Activated CD4-positive, alpha-beta T cell treated with anti-CD3 and anti-CD28 coated beads, Interleukin-2, amount 10 ng/mL, durations not matched to agents 7 days and 5 days (primary cell): ENCODE measurements at places on chromosomes 7 and 10. TPM values are rescaled to one million over a fixed set of nuclear protein-coding genes. Genes with fewer than 3 reads are reported as not detected.
A peak's percentile ranks its signal among the peaks of the same experiment; 100 is the strongest.

DNA sequence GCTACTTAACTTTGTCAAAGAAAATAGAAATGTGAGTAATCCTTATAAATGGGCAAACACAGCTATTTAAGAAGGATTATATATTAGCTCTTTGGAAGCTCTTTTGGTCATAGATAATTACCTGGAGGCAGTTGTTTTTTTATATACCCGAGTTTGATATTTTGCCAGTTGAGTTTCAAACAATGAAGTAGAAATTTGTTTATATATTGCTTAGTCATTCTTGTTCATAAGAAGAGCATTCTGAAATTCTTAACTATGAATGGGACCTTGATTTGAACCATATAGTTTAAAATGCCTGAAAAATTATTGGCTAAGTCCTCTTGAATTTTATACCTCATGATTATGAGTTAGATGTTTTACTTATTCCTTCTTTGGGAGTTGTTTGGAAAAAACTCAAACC, 36.4 kb downstream of the MINPP1 start:
- H3K36me3 ChIP-seq = peaks cover 35% of the 10 kb centered on the region
- peaks cover 20% of the 10 kb centered on the region for H3K4me1 ChIP-seq
- H3K27me3 ChIP-seq = no peaks in the 10 kb centered on the region
- no peak overlapping the region for H3K4me3 ChIP-seq
- no peak for DNase-seq

GRCh38 chr7:151377406-151377805, 32.4 kb downstream of the WDR86 start:
- H3K27ac ChIP-seq = no peak overlapping the region
- H3K4me1 ChIP-seq = peaks cover 8% of the 10 kb centered on the region
- DNase-seq = no peak
- peaks cover 32% of the 10 kb centered on the region for H3K36me3 ChIP-seq
- peaks cover 10% of the 10 kb centered on the region for H3K27me3 ChIP-seq

DNA sequence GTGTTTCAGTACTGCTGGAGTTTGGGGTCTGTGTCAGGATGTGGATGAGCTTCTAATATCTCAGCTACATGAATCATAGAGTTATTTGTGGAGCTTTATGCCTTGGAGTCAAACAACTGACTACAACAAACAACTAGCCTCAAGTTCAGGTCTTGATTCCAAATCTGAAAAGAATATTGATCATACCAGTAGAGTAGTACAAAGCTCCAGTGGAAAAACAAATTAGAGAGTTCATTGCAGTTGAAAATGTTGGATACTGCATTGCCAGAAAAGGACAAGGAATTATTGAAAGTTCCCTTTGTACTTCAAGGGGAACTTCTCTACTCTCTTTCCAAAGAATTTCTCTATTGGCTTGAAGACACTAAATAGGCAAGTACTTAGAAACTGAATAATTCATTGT, 117.6 kb upstream of the CTTNBP2 start:
- H3K4me1 ChIP-seq = no peaks in the 10 kb centered on the region
- no peak overlapping the region for H3K27ac ChIP-seq
- no peaks in the 10 kb centered on the region for H3K27me3 ChIP-seq
- no peak overlapping the region for H3K4me3 ChIP-seq

GRCh38 chr10:32338262-32338661, 8.7 kb downstream of the EPC1 start:
- H3K4me1 ChIP-seq = peaks cover 81% of the 10 kb centered on the region
- no peaks in the 10 kb centered on the region for H3K27me3 ChIP-seq
- no peak overlapping the region for H3K27ac ChIP-seq
- H3K36me3 ChIP-seq = peaks cover 39% of the 10 kb centered on the region

DNA sequence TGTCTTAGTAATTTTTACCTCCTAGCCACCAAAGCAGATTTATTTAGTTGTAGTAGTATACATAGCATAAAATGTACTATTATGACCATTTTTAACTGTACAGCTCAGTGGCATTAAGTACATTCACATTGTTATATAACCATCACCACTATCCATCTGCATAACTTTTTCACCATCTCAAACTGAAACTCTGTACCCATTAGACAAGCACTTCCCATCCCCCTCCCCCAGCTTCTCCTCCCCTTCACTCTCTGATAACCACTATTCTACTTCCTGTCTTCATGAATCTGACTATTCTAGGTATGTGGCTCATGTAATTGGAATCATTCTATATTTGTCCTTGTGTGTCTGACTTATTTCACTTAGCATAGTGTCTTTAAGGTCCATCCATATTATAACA, 71.9 kb downstream of the MRPL32 start:
- DNase-seq = peak; percentile 9
- no peak overlapping the region for H3K27ac ChIP-seq
- peaks cover 19% of the 10 kb centered on the region for H3K27me3 ChIP-seq
- H3K4me3 ChIP-seq = no peak overlapping the region
- no peaks in the 10 kb centered on the region for H3K36me3 ChIP-seq

GRCh38 chr7:80249619-80250295, 115.1 kb downstream of the GNAI1 start:
- no peaks in the 10 kb centered on the region for H3K27me3 ChIP-seq
- DNase-seq = no peak
- H3K4me1 ChIP-seq = peaks cover 4% of the 10 kb centered on the region

TLL2 gene
- not detected for total RNA-seq

GRCh38 chr10:7786430-7786829, 1.4 kb downstream of the KIN start:
- no peak overlapping the region for H3K27ac ChIP-seq
- no peaks in the 10 kb centered on the region for H3K27me3 ChIP-seq
- H3K4me3 ChIP-seq = no peak overlapping the region

TCF7L2 gene
- 0.60 TPM for total RNA-seq

DNA sequence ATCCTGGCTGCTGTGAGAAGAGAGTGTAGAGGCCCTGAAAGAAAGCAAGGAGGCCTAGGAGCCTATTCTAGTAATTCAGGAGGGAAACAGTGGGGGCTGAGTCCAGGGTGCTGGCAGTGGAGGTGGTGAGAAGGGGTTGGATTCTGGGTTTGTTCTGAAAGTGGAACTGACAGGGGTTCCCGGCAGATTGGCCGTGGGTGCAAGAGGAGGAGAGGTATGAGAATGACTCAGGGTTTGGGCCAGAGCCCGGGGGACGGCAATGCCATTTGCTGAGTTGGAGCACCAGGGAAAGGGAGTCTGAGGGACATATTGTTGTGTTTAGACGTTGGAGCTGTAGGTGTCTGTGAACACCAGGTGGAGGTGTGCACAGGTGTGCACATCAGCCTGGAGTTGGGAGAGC, 38.5 kb downstream of the NPTX2 start:
- no peaks in the 10 kb centered on the region for H3K27me3 ChIP-seq
- no peaks in the 10 kb centered on the region for H3K36me3 ChIP-seq
- no peak for DNase-seq
- no peak overlapping the region for H3K4me3 ChIP-seq
- H3K27ac ChIP-seq = no peak overlapping the region
- H3K4me1 ChIP-seq = no peaks in the 10 kb centered on the region

DNA sequence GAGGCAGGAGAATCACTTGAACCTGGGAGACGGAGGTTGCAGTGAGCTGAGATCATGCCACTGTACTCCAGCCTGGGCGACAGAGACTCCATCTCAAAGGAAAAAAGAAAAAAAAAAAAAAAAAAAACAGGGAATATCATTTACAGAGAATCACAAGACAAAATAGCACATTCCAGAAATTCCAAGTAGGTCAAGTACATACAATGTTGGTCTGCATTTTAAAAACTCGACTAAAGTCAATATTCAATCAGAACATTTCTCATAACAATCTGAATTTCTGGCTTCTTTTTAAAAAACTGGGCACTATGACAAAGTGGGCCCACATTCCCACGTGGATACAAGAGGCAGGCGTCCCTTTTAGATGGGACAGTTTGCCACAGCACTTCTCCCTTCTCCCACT, 12.8 kb downstream of the ZC3HAV1L start:
- H3K4me3 ChIP-seq = no peak overlapping the region
- no peak overlapping the region for H3K27ac ChIP-seq
- no peak for DNase-seq
- no peaks in the 10 kb centered on the region for H3K27me3 ChIP-seq

TACC2 gene
- not detected for total RNA-seq

GRCh38 chr7:34187798-34188307, 282.5 kb downstream of the BMPER start:
- DNase-seq = no peak
- H3K36me3 ChIP-seq = no peaks in the 10 kb centered on the region

- no peaks in the 10 kb centered on the region for H3K36me3 ChIP-seq
- DNase-seq = no peak
- no peak overlapping the region for H3K4me3 ChIP-seq
These were observed 26.5 kb upstream of the WNT16 start for GRCh38 chr7:121302214-121302745.

GRCh38 chr7:87220734-87221215, 1.2 kb upstream of the TMEM243 start:
- no peak for DNase-seq
- H3K27me3 ChIP-seq = peaks cover 7% of the 10 kb centered on the region
- H3K27ac ChIP-seq = peak overlapping the region; percentile 50
- H3K4me3 ChIP-seq = peak overlapping the region; percentile 99

DNA sequence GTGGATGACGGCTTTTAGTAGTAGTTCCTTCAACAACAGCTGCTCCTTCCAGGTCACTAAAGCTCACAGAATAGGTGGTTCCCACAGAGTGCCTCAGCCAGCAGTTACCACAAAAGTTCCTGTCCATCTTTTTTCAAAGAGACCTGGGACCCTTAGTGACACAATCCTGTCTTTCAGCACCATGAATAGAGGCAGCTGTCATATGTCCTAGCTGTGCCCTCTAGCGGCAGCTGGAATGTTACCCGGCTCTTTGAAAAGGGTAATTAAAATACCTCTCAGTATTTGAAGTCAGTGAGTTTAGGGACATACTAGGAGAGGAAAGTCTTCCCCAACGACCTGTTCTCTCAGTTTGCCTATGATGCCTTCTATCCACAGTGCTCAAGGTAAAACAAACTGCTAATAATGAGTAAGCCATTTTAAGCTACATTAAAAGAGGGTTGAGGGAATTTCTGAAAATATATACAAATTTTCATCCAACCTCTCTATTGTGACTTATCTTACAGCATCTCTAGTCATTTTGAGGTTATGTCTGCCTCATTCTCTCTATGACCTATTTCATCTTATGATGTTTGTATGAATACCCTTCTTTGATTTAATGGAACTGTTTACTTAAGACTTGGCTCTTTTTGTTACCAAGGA, 290.8 kb downstream of the NXPH1 start:
- no peak overlapping the region for H3K27ac ChIP-seq
- DNase-seq = peak; percentile 26
- no peaks in the 10 kb centered on the region for H3K27me3 ChIP-seq

GSTK1 gene
- total RNA-seq = 370 TPM

CNOT4 gene
- 24.0 TPM for total RNA-seq

SPRN gene
- not detected for total RNA-seq

GRCh38 chr7:20561466-20561865, 54.0 kb upstream of the ABCB5 start:
- H3K4me3 ChIP-seq = no peak overlapping the region
- no peak for DNase-seq
- H3K27me3 ChIP-seq = no peaks in the 10 kb centered on the region
- no peak overlapping the region for H3K27ac ChIP-seq
- no peaks in the 10 kb centered on the region for H3K36me3 ChIP-seq

- DNase-seq = no peak
- no peaks in the 10 kb centered on the region for H3K4me1 ChIP-seq
- no peaks in the 10 kb centered on the region for H3K36me3 ChIP-seq
- H3K4me3 ChIP-seq = no peak overlapping the region
- H3K27ac ChIP-seq = no peak overlapping the region
These were observed 119.8 kb downstream of the SLC25A13 start for GRCh38 chr7:96202102-96202501.

- H3K4me3 ChIP-seq = no peak overlapping the region
- peaks cover 2% of the 10 kb centered on the region for H3K4me1 ChIP-seq
- no peaks in the 10 kb centered on the region for H3K36me3 ChIP-seq
- H3K27me3 ChIP-seq = no peaks in the 10 kb centered on the region
These were observed 218.3 kb downstream of the SEMA3A start for GRCh38 chr7:83976302-83976701.

ACHE gene
- total RNA-seq = not detected

WDFY4 gene
- 0.40 TPM for total RNA-seq

NODAL gene
- total RNA-seq = not detected

DNA sequence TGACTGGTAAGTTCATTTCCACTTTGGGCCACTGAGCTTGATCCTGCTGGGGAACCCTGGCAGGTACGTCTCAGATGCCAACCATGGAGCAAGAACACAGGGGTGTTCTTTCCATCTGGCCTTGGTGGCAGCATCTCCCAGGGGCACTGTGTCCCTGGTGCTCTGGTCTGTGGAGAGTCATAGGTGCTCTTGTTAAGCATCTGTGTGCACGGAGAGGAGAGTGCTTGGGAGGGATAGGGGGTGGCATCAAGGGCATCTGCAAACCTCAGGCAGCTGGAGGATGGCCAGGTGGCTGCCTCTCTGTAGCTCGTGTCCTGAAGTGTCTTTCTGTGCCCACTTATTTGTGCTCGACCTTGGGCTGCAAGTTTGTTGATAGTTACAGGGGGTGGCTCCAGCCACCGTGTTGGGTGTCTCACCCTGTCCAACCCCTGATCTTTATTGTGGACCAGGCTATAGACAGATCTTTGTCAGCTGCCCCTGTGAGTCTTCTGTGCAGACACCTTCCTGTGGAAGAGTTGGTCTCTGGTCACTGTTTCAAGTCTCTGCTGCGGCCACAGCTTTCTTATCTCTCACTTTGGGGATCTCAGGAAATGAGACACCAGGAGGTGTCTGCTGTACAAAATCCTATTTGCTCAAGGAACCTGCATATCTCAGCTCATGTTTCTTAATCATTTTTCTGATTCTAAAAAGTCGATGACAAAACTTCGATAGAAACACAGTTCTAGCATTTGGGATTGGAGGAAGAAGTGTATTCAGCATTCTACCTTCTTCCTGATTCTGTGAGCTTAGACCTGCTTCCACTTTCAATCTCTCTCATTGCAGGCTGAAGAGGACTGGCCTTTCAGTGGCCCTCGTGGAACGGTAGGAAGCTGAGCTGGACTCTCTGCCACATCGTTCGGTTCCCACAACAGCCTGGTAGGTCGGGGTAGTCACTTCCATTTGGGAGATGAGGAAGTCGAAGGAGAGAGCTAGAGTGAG, 17.2 kb upstream of the GIMAP8 start:
- H3K4me1 ChIP-seq = peaks cover 45% of the 10 kb centered on the region
- peak overlapping the region; percentile 69 for H3K4me3 ChIP-seq
- no peaks in the 10 kb centered on the region for H3K27me3 ChIP-seq

- H3K27me3 ChIP-seq = no peaks in the 10 kb centered on the region
- H3K27ac ChIP-seq = no peak overlapping the region
- peaks cover 9% of the 10 kb centered on the region for H3K4me1 ChIP-seq
These were observed 91.6 kb downstream of the GLCCI1 start for GRCh38 chr7:8060241-8060640.

TMEM130 gene
- not detected for total RNA-seq

DKK1 gene
- not detected for total RNA-seq

PNLIPRP2 gene
- not detected for total RNA-seq

PAPOLB gene
- not detected for total RNA-seq

- no peaks in the 10 kb centered on the region for H3K27me3 ChIP-seq
- H3K4me1 ChIP-seq = no peaks in the 10 kb centered on the region
- no peaks in the 10 kb centered on the region for H3K36me3 ChIP-seq
- H3K4me3 ChIP-seq = no peak overlapping the region
These were observed 39.2 kb downstream of the PAPOLB start for GRCh38 chr7:4822677-4823076.

- H3K4me1 ChIP-seq = peaks cover 34% of the 10 kb centered on the region
- H3K27ac ChIP-seq = no peak overlapping the region
- no peak overlapping the region for H3K4me3 ChIP-seq
- DNase-seq = no peak
These were observed 52.1 kb downstream of the ADRB1 start for GRCh38 chr10:114095559-114096337.

WEE2 gene
- total RNA-seq = not detected

- no peaks in the 10 kb centered on the region for H3K27me3 ChIP-seq
- peak overlapping the region; percentile 51 for H3K4me3 ChIP-seq
- H3K4me1 ChIP-seq = peaks cover 48% of the 10 kb centered on the region
- no peak for DNase-seq
- peaks cover 9% of the 10 kb centered on the region for H3K36me3 ChIP-seq
- H3K27ac ChIP-seq = peak overlapping the region; percentile 89
These were observed 44.0 kb upstream of the GRID1 start for GRCh38 chr10:86410542-86411124.
